Stimulated activated CD4-positive, alpha-beta T cell treated with anti-CD3 and anti-CD28 coated beads, Interleukin-4, amount 100 ng/mL, for 1 hour (primary cell): ENCODE measurements at places on chromosomes 2 and 18.

GRCh38 chr18:51537487-51537886 is 340.0 kb upstream of the MEX3C start:
- DNase-seq = no peak

DNA sequence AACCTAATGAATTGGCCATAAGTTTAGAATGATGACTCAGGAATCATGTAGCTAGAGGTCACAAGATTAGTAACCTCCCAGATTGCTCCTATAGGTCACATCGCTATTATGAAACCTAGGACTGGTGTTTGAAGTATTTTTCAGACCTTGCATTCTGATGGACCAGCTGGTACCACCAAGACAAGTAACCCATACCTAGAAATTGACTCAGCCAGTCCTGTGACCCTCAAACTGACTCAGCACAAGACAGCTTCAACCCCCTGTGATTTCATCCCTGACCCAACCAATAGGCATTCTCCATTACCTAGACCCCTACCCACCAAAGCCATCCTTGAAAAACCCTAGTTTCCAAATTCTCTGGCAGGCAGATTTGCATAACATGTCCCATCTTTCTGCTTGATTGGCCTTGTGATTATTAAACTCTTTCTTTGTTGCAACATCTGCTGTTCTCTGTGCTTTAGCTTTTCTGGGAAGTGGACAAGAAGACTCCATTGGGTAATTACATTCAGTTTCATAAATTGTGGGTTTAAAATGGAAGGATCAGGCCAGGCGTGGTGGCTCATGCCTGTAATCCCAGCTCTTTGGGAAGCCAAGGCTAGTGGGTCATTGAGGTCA is 254.9 kb downstream of the IRS1 start:
- no peak for DNase-seq

- no peak for DNase-seq
Measured at GRCh38 chr2:190891372-190891771, 10.8 kb downstream of the GLS start.

DNA sequence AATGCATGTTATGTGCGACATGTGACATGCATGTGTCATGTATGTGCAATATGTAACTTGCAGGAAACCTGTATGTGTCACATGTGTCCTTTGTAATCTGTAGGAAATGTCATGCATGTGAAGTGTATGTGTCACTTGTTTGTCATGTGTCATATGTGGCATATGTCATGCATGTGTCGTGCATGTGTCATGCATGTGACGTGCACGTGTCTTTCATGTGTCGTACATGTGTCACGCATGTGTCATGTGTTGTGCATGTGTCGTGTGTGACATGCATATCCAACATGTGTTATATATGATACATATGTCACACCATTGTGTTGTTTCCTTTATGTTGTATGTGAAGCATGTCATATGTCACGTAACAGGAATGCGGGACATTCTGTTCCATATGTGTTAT is 2153.2 kb upstream of the PIK3C3 start:
- DNase-seq = no peak

DNA sequence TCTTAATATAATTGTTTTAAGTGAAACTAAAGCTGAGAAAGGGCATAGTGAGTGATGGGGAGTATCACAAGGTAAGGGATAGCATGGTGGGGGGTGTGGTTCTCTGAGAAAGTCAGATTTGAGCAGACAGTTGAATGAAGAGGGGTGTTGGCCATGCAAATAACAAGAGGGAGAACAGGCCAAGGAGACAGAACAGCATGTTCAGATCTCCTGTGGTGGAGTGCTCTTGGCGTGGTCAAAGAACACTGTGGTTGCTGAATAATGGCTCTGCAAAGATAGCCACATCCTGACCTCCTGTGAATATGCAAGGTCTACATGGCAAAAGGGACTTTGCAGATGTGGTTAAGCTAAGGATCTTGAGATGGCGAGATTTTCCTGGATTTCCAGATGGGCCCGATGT is 389.2 kb downstream of the TMEM182 start:
- DNase-seq = no peak

DNA sequence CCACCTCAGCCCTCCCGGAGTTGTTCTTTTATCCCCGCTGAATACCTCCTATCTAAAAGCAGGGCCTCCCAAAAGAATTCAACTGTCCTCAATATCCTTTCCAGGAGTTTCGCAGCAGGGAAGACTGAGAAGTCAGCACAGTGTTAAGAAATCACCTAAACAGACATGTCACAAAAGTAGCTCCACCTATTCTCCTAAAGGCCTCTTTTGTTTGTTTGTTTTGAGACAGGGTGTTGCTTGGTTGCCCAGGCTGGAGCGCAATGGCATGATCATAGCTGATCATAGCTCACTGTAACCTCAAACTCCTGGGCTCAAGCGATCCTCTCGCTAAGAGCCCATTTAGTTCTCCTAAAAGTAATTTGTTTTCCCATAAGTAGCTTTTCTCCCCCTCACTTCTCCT is 53.8 kb downstream of the TEX44 start:
- DNase-seq = no peak

GRCh38 chr2:32812316-32812715 is 134.4 kb upstream of the LTBP1 start:
- no peak for DNase-seq

DNA sequence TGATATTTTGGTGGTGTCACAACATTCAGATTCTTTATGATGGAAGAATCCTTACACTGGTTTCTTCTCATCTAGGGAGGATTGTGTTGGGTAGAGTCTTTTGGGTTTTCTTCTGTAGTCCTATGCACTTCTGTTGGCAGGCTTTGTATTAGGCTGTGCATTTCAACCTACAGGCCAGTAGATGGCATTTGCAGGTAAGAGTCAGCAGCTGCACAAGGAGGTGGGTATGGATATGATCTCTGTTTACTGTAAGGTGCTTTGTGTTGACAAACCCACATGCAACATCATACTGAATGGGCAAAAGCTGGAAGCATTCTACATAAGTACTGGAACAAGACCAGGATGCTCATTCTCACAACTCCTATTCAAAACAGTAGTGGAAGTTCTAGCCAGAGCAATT is 656.8 kb downstream of the METTL4 start:
- no peak for DNase-seq

DNA sequence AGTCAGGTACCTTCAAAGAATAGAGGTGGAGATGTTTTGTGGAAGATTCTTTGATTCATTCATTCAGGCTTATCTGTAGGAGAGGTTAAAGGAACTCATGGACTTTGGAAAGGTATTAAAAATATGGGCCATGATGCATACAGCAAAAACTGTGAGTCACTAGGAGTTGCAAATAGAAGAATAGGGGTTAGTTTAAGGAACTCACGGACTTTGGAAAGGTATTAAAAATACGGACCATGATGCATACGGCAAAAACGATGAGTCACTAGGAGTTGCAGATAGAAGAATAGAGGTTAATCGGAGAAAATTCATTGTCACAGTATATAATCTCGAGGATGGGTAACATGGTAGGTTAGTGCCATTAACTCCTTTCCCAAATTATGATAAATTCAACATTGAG is 41.2 kb downstream of the SLC9A2 start:
- no peak for DNase-seq

- no peak for DNase-seq
Measured at GRCh38 chr2:165533331-165533730, 63.8 kb downstream of the CSRNP3 start.

DNA sequence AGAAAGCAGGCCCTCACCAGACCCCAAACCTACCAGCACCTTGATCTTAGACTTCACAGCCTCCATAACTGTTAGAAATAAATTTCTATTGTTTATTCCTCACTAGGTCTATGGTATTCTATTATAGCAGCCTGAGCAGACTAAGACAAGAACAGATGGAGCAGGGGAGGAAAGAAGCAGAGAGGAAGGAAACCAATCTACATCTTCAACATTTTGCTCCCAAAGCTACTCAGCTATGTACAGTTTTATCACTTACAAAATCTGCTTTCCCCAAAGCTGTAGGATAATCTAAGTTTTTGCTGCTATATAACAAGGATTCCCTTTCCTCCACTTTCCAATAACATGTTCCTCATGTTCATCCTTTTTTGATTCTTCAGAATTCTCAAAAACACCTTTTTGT is 274.4 kb upstream of the CHAC2 start:
- DNase-seq = no peak

DNA sequence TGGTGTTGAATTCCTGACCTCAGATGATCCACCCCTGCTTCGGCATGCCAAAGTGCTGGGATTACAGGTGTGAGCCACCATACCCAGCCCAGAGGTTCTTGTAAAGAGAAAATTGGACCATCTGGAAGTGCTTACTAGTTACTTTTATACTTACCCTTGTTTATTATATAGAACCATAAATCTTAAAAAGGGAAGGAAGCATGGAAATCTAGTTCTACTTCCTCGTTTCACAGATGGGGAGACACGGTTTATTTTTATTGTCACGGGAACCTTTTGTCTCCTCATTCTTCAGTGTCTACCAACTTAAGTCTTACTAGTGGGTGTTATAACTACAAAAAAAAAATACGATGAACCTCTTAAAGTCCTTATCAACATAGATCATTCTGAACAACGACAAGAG is 45.8 kb upstream of the PDK1 start:
- DNase-seq = no peak

DNA sequence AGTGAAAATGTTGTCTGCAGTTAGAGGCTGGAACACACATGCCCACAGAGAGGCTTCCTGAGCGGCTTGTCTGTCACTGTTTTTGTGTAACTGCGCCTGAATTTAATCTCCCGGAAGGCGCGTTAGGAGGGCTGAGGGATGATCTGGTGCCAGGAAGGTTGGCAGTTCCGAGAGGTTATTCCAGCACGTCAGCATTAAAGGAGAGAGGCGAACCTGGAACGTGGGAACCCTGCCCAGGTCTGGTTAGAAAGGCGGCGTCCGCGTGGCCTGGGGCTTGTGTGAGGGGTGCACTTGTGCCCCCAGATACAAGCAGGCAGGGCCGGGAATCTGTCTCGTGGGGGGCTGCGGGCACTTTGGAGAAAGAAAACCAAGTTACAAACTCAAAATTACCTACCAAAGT is 75.3 kb downstream of the NFATC1 start:
- DNase-seq = no peak

DNA sequence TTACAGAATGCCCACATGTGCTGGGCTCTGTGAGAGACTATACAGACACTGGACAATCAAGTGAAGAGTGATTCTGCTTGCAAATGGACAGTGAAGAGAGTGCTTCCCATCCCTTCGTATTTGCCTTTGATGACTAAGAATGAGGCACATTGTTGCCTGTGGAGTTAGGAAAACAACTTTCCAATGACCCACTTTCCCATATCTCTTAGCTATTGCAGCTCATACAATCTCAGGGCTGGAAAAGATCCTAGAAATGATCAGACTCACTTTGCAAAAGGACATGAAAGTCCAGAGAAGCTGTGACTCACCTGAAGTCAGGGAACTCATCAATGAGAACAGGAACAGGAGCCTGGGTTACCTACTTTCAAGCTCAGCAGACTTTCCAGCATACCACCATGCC is 440.5 kb upstream of the TCF4 start:
- DNase-seq = no peak

DNA sequence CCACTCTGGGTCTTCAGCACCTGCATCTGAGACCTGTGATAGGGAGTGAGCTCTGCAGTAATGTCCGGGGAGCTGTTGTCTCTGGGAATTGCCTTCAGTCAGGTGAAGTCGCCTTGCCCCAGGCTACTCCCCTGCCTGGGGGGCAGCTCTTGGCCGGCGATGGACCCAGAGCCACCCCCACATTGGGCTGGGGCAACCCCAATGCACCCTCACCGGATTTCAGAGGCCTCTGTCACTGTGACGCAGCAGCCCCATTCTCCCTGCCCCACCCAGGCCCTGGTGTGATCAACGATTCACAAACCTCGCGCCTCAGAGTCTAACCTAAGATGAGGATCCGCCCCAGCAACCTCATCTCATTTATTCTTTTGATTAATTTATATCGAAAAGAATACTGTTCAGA is 303.6 kb downstream of the NDUFA10 start:
- no peak for DNase-seq

GRCh38 chr2:69544951-69545350 is 98.6 kb downstream of the AAK1 start:
- no peak for DNase-seq

DNA sequence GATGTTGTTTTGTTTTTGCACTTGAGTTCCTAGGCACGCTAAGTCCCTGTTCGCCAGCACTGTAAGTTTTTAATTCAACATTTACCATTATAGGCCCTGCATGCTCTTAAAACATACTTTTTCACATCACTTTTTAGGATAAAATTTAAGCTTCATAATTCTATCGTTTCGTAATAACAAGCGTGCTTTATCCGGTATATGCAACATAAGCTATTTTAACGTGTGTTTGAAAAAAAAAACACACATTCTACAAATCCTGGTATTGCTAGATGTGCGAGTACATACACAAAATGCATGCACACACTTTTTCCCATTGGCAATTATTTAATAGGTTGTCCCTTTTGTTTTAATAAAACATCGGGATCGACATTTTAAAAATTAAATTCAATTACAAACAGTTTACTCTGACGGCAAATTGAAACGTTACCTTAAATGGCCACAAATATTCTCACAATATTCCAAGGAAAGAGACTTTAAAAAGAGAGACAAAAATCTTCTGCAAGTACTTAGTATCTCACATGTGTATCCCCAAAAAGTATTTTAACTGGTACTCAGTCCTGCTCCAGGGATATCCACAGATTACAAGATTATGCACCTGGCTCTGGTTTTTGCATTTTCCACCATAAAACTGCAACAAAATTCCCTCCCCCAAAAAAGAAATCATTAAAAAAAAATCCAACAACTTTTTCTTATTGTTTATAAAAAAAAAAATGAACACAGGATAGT is 1.0 kb upstream of the TCF4 start:
- no peak for DNase-seq

DNA sequence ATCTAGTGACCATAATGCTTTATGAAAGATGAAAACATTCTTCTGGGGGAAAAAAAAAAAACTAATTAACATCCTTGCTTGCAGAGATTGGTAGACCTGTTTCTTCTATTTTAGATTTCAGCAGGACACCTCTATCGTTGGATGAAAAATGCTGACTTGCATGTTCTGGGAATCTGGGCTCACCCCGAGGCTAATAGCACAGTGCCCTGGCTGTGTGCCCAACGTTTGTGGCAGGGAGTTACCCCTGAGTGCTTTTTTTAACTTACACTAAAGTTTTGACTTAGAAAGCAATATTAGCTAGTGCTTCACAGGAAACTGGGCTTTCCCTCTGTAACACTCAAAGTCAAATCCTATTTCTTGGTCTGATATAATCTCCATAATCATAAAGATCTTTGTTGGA is 233.2 kb downstream of the SLC8A1 start:
- no peak for DNase-seq
